ENCODE measurements at places on chromosomes 1 and 21.
A peak's percentile ranks its signal among the peaks of the same experiment; 100 is the strongest.

DNA sequence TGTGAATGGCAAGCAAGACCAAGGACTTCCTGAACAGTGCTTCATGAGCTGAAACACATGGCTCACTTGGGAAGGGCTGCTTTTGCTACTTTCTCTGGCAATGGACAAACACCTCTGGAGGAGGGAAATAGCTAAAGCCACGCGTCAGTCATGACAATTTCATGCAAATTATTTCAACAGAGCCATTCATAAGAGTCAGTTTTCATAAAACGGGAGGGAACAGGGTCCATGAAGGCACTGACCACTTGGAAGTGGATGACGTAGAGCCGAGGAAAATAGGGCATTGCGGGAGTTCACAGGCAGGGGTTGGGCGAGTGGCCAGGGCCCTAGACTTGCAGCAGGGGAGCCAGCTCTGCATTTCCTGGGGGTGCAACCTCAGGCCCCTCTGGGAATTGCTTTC is 43.9 kb downstream of the SDC3 start:
- peak; percentile 34 for DNase-seq

DNA sequence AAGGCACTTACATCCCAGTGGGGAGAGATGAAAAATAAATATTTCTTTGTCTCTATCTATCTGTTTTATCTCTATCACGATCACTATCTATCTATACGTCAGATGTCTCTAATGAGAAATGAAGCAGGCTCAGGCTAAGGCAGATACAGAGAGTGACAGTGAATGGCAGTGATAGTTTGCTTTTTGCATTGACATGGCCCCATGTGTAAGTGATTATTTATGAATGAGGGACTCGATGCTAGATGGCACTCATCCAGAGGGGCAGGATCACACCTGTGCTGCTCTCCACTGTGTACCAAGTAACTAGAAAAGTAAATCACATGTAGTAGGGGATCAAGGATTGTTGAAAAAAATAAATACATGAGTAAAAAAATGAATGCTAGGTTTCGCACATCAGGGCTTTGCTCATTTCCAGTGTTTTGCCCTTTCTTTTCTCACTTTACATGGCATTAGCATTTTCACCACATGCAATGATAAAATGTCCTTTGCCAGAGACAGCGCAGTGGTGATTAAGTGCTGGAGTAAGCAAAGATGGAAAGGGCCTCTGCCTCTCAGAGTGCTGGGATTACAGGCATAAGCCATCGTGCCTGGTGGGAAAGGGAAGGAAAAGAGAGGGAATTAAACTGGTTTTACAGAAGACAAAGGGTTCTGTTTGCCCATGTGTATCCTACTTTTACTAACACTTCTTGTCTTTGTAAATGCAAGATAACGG is 16.5 kb downstream of the TBX19 start:
- DNase-seq = no peak

DNA sequence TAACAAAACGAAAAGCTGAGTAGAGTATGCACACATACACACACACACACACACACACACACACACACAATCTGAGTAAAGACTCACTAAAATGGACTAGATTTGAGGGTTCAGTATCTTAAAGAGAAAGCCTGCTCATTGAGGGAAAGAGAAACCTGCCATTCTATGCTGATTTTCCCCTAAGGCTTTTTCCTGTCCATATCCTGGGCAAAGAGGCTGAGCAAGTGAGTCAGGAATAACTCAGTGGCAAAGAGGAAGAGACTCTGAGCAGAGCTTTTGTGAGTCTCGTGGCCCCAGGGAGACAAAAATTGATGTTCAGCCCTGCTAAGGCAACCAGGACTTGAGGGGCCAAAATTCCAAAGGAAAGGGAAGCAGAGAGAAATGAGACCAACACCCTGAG is 37.3 kb upstream of the RUNX1 start:
- peak; percentile 64 for DNase-seq

- DNase-seq = no peak
These were observed 16.6 kb upstream of the DR1 start for GRCh38 chr1:93328809-93329760.

- DNase-seq = no peak
These were observed 24.8 kb downstream of the LYPD8 start for GRCh38 chr1:248730507-248731335.
